ENCODE measurements at places on chromosomes 4 and X. TPM values are rescaled to one million over a fixed set of nuclear protein-coding genes. Genes with fewer than 3 reads are reported as not detected.

DNA sequence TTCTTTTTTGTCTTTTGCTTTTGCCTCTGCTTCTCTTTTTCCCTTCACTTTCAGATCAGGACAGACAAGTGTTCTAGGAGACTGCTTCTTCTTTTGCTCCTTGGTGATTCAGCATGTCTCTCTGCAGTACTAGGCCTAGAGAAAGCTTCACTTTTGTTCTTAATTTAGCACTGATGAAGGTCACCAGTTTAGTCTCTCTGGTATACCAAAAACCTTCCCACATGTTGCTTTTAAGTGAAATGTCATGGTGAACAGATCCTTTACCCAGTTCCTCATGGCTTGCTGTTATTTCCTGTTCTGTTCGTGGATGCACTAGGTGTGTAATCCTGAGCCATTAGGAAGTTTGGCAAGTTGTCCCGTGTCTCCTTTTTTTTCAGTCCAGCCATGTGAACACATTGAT lies 53.3 kb downstream of the NBDY start:
- H3K4me1 ChIP-seq = no peaks in the 10 kb centered on the region
- no peak overlapping the region for H3K4me3 ChIP-seq
- no peak for DNase-seq

GRCh38 chr4:82555276-82555675 lies 6.5 kb downstream of the TMEM150C start:
- H3K27ac ChIP-seq = no peak overlapping the region
- peaks cover 4% of the 10 kb centered on the region for H3K27me3 ChIP-seq
- H3K4me3 ChIP-seq = no peak overlapping the region
- no peak for DNase-seq
- H3K4me1 ChIP-seq = no peaks in the 10 kb centered on the region

- peak overlapping the region; percentile 46 for H3K27ac ChIP-seq
- H3K36me3 ChIP-seq = no peaks in the 10 kb centered on the region
- no peak for DNase-seq
- H3K4me3 ChIP-seq = no peak overlapping the region
- peaks cover 4% of the 10 kb centered on the region for H3K4me1 ChIP-seq
Observed at GRCh38 chr4:72951147-72951546, 118.4 kb downstream of the COX18 start.

DNA sequence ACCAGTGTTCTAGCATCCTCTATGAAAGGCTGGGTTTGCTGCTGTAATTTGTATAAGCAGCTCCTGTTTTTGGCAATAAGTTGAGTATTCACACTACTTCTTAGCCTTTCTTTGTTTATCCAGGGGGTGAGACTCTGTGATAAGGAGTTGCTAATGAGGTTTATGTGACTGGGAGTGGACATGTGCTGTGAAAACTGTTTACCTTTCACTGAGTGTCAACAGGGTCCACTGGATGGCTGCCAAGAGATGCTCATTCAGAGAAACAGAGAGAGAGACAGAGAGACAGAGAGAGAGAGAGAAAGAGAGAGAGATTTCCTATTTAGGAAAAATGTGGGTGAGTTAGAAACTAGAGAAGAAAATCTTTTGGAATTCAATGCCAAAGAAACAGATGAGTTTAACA lies 233.9 kb downstream of the CHIC2 start:
- no peaks in the 10 kb centered on the region for H3K36me3 ChIP-seq
- no peaks in the 10 kb centered on the region for H3K27me3 ChIP-seq
- H3K4me1 ChIP-seq = no peaks in the 10 kb centered on the region
- no peak for DNase-seq
- H3K4me3 ChIP-seq = no peak overlapping the region

- no peak overlapping the region for H3K27ac ChIP-seq
- no peaks in the 10 kb centered on the region for H3K27me3 ChIP-seq
- H3K4me3 ChIP-seq = no peak overlapping the region
- no peak for DNase-seq
- H3K4me1 ChIP-seq = no peaks in the 10 kb centered on the region
- H3K36me3 ChIP-seq = no peaks in the 10 kb centered on the region
Observed at GRCh38 chr4:160020804-160021203, 917.9 kb downstream of the RAPGEF2 start.

DNA sequence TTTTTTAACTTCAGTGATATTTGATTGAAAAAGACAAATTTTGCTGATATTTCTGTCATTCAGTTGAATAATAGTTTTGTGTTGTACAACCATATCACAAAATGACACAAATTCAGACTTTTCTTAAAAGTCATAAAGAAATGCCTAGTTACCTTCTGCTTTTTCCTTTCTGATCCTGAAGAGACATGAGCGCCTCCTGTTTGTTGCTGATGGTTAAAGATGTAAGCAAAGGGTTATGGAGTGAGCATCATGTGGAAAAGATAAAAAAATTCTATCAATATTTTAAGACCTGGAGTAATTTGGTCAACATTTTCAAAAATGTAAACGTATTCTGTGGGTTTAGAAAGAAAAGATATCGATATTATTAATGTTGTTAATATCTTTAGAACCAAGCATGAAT lies 669.9 kb upstream of the NR3C2 start:
- peaks cover 16% of the 10 kb centered on the region for H3K4me1 ChIP-seq
- no peak overlapping the region for H3K27ac ChIP-seq
- DNase-seq = no peak
- no peaks in the 10 kb centered on the region for H3K27me3 ChIP-seq
- no peaks in the 10 kb centered on the region for H3K36me3 ChIP-seq
- no peak overlapping the region for H3K4me3 ChIP-seq

GRCh38 chrX:115912372-115912897 lies 258.1 kb upstream of the AGTR2 start:
- H3K4me3 ChIP-seq = no peak overlapping the region
- H3K4me1 ChIP-seq = no peaks in the 10 kb centered on the region
- H3K27ac ChIP-seq = no peak overlapping the region
- no peaks in the 10 kb centered on the region for H3K27me3 ChIP-seq
- DNase-seq = no peak
- H3K36me3 ChIP-seq = no peaks in the 10 kb centered on the region

GRCh38 chr4:169059306-169060211 lies 49.5 kb upstream of the CBR4 start:
- H3K27me3 ChIP-seq = no peaks in the 10 kb centered on the region
- no peak for DNase-seq
- H3K4me3 ChIP-seq = no peak overlapping the region
- H3K27ac ChIP-seq = no peak overlapping the region
- H3K36me3 ChIP-seq = no peaks in the 10 kb centered on the region

DNA sequence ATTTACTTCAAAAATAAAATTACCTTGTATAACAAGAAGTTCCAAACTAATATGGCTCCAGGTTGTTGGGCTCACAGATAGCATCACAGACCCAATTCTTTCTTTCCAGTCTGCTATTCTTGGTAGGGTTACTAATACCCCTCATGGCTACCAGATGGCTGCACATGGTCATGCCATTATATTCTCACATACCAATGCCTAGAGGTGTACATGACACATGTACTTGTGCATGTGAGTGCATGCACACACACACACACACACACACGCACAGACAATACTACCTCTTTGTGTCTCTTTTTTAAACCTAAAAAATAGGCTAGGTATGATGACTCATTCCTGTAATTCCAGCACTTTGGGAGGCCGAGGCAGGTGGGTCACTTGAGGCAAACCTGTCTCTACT lies 31.1 kb downstream of the FBXO8 start:
- H3K36me3 ChIP-seq = no peaks in the 10 kb centered on the region
- H3K27ac ChIP-seq = no peak overlapping the region
- H3K27me3 ChIP-seq = no peaks in the 10 kb centered on the region
- DNase-seq = no peak

DNA sequence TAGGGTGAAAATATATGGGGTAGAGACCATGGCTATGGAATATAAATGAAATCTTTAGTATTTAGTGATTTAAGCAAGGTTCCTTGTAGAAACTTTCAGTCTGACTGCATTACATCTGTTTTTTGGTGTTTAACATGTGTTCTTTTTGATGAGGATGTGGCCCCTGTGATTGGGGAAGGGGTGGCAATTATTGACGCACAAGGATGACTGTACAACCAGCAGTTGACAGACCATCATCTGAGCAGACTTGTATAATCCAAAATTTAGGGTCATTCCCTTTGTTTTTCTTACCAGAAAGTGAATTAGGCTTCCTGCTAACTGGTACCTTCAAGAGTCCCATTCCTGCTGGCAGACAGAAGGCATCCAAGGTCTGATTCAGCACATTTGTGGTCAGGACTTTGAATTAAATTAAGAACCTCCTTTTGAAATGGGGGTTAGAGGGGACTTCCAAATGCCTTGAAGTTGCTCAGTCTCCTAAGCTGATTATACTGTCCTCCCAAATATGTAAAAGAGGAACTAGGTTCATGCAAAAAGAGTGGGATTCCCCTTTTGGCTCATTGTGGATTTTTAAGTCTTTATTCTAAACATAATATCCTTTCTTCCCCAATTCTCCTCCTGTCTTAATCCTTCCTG lies 112.4 kb upstream of the CXCL13 start:
- no peak overlapping the region for H3K4me3 ChIP-seq
- H3K4me1 ChIP-seq = no peaks in the 10 kb centered on the region
- H3K27ac ChIP-seq = no peak overlapping the region

GRCh38 chr4:560731-561291 lies 15.3 kb downstream of the TMEM271 start:
- no peak overlapping the region for H3K4me3 ChIP-seq
- H3K4me1 ChIP-seq = no peaks in the 10 kb centered on the region
- no peak overlapping the region for H3K27ac ChIP-seq
- no peaks in the 10 kb centered on the region for H3K36me3 ChIP-seq

DNA sequence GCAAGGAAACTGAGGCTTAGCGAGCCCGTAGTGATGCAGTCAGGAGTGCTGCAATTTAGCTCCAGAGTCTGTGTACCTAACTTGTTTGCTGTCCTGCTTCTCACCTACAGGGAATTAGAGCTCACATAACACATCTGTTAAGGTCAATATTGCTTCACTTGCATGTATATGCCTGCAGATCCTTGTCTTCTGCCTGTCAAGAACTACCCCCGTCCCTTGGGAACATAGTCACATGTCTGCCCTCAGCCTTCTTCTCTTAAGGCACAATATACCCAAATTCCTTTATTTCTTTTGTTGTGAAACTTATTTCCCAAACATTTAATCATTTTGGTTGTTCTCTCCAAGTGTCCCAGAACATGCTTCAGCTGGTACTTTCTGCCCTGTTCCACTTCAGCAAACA lies 103.3 kb upstream of the LEF1 start:
- DNase-seq = no peak
- no peak overlapping the region for H3K27ac ChIP-seq
- H3K4me3 ChIP-seq = no peak overlapping the region
- H3K4me1 ChIP-seq = peaks cover 9% of the 10 kb centered on the region

- no peak overlapping the region for H3K27ac ChIP-seq
- DNase-seq = no peak
- no peaks in the 10 kb centered on the region for H3K4me1 ChIP-seq
- H3K36me3 ChIP-seq = no peaks in the 10 kb centered on the region
Observed at GRCh38 chrX:110373310-110373709, 14.7 kb downstream of the RTL9 start.

DNA sequence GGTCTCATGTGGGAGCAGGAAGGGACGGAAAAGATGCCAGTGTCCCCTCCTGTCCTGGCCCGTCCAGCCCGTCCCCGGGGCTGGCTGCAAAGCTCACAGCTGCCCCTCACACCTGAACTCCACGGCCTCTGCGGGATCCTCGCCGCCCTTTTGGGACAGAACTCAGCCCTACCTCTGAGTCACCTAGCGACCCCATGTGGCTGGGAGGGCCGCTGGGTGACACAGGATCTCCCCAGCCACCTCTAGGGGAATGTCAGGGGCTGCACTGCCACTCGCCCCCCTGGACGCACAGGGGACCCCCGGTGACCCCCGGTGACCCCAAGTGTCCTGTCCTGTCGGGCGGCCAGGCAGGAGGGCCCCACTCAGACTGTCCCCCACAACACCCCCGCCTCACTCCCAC lies 748 bp downstream of the FAM9B start:
- H3K36me3 ChIP-seq = no peaks in the 10 kb centered on the region
- no peak overlapping the region for H3K27ac ChIP-seq
- H3K27me3 ChIP-seq = no peaks in the 10 kb centered on the region

The OPRPN gene
- total RNA-seq = not detected

The TRIM75 gene
- not detected for total RNA-seq

The CD38 gene
- 0.94 TPM for total RNA-seq

The SMIM31 gene
- not detected for total RNA-seq

All from astrocyte (in vitro differentiated cells and primary cell).